ENCODE measurements at places on chromosomes 13 and 19.

GRCh38 chr13:60727140-60727539 lies 330.1 kb downstream of the TDRD3 start:
- no peak for DNase-seq

GRCh38 chr19:504616-505015 lies 2.7 kb upstream of the TPGS1 start:
- DNase-seq = peak; percentile 68

DNA sequence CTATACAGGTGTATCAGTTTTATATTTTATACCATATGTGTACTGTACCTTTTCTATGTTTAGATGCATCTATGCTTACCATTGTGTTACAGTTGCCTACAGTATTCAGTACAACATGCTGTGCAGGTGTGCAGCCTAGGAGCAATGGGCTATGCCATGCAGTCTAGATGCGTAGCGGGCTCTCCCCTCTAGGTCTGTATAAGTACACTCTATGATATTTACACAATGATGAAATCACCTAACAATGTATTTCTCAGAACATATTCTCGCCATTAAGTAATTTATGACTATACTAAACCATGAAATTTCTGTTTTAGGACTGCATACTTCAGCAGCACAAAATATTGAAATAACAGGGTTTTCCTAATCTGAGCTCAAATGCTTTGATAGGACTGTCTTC lies 179.6 kb downstream of the RFC3 start:
- no peak for DNase-seq

GRCh38 chr13:30149248-30149647 lies 158.1 kb downstream of the KATNAL1 start:
- DNase-seq = no peak

DNA sequence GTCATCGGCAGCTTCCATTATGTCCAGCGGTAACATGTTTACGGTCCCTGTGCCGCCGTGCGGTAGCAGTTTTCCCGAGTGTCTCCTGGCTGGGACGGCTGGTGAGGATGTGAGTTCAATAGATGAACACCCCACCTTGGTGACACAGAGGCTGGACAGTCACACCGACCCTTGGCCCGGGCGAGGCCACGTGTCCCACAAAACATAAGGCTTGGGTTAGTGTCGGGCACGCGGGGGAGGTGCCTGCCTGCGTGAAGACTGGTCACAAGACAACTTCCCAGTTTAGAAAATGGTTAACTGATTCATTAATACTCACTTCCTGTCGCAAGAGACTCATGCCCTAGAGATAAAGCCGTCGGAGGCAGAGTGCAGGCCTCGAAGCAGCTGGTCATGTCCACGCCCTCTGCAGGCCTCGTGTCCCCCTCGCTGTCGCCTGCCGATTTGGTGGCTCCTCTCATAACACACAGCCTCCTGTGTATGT lies 17.2 kb downstream of the RASA3 start:
- DNase-seq = peak; percentile 70

DNA sequence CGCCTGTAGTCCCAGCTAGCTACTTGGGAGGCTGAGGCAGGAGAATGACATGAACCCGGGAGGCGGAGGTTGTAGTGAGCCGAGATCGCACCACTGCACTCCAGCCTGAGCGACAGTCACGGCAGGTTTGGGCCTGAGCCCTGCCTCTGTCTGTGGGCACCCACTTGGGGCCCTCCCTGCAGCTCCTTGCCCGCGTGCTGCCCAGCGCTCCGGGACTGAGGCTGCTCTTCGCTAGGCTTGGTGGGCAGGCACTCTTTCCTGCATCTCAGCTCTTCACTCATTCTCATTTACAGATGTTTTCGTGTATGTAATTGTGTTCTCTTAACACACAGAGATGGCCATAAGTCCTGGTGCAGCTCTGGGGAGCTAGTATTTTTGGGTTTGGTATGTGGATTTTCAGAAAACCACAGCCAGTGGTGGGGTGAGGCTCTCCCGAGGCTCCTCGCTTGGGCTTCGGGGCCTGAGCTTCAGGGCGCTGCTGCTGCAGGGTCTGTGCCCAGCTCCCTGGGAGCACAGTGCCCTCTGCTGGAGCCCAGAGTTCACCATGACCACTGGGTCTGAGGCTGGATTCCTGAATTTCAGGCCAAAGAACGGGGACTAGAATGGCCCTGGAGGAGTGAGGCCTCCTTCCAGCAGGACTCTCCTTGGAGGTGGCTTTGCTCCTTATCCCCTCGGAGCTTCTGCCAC lies 15.2 kb downstream of the UPF1 start:
- DNase-seq = peak; percentile 86

GRCh38 chr13:112941349-112941748 lies 27.7 kb upstream of the MCF2L start:
- peak; percentile 7 for DNase-seq

DNA sequence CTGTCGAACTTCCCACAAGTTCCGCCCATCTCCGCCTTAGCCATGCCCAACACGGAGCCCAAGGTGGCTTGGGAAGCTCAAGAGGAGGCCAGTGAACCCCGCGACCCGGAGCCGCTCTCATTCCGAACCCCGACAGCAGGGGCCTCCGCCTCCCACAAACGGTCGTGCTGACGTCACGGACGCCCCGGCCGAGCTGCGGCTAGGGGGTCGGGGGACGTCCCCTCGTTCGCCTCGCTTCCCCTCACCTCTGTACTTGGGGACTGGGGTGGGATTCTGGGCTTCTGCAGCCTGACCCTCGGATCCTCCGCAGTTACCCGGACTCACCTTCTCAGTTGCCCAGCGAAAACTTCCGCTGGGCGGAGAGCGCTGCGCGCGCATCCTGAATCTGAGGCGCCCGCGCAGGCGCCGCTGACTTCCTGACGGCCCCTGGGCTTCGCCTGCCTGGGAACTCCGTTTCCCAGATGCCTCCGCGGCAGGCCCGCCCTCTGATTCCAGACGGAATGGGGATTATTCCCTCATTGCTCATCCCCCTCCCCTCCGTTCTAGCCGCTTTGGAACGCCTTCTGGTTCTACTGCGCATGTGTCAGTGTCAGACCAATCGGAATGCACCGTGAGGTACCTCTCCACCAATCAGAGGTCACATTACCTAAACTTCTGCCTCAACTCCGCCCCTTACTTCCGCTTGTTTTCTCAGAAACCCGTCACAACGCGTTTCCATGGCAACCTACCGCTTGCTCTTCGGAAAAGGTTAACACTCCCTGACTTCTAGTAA lies at the start of gene VRK3:
Gene VRK3, minus strand, starts transcription at position 351 of the 772 bp plus-strand sequence. CDS start 9,210 bp downstream, outside the sequence.
- DNase-seq = peak; percentile 99

DNA sequence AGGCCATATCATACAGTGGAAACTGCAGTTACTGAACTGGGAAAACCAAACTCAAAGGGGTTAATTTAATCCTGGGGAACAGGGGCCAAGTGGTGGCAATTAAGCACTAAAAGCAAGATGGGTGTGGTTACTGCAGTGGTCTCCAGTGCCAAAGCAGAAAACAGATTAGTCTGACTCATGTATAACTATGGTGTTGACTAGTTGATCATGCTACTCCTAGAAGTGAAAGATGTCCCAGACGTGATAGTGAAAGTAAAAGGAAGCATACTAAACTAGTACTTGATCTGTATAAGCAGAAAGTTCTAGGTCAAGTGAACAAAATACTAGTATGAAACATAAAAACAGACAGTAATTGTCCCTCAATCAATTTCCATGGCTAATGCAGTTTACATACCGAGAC lies 360.0 kb upstream of the SLITRK5 start:
- DNase-seq = no peak

GRCh38 chr13:89029062-89029461 lies 1357.9 kb downstream of the SLITRK5 start:
- no peak for DNase-seq

- no peak for DNase-seq
These were observed 79.7 kb downstream of the TSHZ3 start for GRCh38 chr19:31269425-31270127.

DNA sequence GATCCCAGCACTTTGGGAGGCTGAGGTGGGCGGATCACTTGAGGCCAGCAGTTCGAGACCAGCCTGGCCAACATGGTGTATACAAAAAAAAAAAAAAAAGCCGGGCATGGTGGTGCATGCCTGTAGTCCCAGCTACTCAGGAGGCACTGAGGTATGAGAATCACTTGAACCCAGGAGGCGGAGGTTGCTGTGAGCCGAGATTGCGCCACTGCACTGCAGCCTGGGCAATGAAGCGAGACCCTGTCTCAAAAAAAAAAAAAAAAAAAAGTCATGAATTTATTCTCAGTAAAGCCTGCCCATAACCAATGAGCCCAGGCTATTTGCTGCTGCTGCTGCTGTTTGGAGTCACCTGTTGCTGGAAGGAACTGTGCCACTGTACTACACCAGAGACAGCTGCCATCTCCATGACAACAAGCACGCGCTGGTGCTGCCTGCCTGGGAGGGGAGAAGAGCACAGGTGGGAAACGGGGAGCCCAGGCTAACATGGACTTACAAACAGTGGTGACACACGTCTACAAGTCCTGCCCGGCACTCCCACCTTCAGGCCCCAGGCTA lies 11.3 kb downstream of the ZFR2 start:
- no peak for DNase-seq

DNA sequence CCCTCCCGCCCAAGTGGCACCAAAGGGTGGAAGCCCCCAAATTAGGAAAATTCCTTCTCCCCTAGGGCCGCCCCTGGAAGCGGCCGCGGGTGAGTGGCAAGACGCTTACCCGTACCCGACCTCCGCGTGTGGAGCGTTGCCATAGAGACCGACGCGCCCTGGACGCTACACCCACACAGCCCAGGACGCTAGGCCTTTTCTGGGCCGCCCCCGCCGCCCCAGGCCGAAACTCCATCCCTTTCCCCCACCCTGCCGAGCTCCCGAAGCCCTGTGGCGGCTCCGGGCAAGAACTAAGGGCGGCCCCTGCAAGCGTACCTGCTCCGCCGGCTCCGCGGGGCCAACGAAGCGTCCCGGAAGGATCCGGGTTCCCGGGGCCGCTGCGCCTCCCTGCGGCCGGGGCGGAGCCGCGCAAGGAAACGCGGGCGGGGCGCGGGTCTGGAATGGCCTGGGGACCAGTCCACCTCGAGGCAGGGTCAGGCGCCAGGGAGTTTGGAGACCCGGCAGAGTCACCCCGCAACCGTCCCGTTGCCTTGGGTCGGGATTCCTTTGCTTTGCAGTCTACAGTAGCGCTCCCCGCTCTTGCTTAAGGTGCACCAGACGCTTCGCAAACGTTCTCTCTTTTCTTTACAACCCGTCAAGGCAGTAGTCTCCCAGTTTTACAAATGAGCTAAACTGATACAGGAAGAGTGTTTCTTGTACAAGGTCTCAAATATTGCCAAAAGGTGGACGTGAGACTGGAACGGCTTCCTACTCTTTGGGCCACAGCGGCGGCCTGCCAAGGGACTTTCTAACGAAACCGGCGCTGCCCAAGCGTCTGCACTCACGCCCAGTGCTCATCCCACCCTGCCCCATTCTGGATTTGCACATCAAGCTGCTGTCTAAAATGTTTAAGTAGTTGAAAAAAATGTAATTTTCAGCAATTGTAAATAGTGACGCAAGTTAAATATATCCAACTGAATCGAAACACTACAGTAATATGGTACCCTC lies at the start of gene NEK5:
Gene NEK5, minus strand, starts transcription at position 360 of the 987 bp plus-strand sequence. CDS start 1,591 bp downstream, outside the sequence.
- DNase-seq = peak; percentile 95

- DNase-seq = no peak
These were observed 1716.5 kb upstream of the SLC10A2 start for GRCh38 chr13:104782741-104783140.

DNA sequence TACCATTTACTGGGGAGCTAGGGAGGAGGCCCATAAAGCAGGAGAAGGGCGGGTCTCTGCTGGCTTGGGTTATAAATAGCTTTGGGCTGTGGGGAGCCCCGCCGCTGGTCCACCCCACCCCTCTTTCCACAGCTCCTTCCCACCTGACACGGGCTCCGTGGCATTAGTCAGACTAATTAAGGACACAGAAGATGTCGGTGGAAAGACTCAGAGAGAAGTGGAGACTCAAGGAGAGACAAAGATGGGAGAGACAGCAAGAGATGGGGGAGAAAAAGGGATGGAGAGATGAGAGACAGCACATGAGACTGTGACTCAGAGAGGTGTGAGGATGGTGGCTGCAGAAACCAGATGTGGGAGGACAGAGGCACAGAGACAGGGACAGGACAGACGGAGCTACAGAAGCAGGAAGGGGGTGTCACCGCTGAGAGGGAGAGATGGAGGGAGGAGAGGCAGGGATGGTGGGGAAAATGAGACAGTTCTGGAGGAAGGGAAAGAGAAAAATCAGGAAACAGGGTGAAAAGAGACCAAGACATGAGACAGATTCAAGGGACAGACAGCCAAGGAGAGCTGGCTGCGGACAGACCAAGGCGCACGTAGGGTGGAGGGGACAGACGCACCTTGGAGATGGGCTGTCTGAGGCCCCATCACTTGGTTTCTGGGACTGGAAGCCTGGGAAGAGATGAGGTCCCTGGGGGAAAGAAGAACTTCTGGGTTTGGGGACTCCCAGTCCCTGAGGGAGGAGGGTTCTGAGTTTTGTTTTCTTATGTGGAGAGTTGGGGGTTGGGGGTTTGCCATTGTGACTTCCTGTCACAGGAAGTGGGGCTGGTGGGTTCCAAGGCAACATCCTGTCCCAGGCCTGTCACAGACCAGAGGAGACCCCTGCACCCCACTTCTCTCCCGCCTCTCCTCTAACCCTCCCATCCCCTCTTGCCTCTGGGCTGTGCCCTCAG lies 4.1 kb downstream of the ARHGEF1 start:
- DNase-seq = no peak

DNA sequence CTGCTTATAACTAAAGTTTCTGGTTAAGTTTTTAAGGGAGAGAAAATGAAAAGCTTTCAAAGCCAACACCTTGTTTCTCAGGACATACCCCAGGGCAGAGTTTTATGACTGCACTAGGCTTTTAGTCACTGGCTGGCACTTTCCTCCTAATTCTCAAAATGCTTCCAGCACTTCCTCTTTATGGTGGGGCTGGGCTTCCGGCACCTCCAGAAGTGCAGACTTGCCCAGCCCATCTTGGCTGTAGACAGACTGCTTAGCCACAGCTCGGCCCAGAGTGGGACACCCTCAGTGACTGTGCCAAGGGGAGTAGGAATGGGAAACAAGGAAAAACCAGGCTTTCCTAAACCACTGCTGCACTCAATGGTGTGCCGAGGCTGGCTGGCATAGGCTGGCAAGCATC lies 23.2 kb upstream of the GTF3A start:
- peak; percentile 52 for DNase-seq

DNA sequence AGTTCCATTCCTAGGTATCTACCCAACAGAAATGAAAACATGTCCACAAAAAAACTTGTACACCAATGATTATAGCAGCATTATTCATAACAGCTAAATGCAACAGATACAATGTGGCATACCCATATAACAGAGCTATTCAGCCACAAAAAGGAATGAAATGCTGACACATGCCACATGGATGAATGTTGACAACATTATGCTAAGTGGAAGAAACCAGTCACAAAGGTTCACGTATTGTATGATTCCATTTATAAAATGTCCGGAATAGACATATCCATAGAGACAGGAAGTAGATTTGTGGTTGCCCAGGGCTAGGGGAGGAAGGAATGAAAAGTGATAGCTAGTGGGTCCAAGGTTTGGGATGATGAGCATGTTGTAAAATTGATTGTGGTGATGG lies 10.8 kb downstream of the CRYL1 start:
- DNase-seq = no peak

DNA sequence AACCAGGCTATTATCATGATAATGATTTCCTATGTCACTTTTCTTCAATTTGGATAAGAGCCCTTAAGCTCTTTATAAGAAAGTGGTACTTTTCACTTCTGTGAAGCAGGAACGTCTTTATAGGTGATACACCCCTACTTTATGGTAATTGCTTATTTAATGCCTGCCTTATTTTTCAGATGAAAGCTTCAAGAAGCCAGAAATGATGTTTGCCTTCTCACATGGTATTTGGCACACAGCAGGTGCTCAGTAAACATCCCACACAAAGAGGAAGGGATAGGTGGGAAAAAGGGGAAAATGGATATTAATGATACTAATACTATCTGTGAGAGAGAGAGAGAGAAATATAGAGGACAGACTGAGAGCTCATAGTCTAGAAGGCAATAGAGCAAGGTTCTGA lies 29.0 kb upstream of the WASF3 start:
- DNase-seq = no peak

- DNase-seq = no peak
These were observed 11.9 kb upstream of the F2RL3 start for GRCh38 chr19:16876904-16877361.
